Parietal lobe (tissue), 2 donors: ENCODE measurements at places on chromosomes 1 and 21. TPM values are rescaled to one million over a fixed set of nuclear protein-coding genes. Genes with fewer than 3 reads are reported as not detected.

Gene TSPEAR
- not detected for total RNA-seq

Gene RBBP5
- 21.6 TPM for total RNA-seq

Gene TSPAN1
- total RNA-seq: not detected

Gene ALPL
- 2.5 TPM for total RNA-seq

Gene GJB3
- not detected for total RNA-seq

Gene HMGB4
- total RNA-seq: not detected

Gene SFN
- 0.63 TPM for total RNA-seq

Gene FAM151A
- not detected for total RNA-seq
